Frontal cortex (tissue), 4 donors: ENCODE measurements at places on chromosomes 13 and 19.
A peak's percentile ranks its signal among the peaks of the same experiment; 100 is the strongest.

GRCh38 chr13:79673310-79673992 lies 192.5 kb downstream of the NDFIP2 start:
- DNase-seq, result no peak

DNA sequence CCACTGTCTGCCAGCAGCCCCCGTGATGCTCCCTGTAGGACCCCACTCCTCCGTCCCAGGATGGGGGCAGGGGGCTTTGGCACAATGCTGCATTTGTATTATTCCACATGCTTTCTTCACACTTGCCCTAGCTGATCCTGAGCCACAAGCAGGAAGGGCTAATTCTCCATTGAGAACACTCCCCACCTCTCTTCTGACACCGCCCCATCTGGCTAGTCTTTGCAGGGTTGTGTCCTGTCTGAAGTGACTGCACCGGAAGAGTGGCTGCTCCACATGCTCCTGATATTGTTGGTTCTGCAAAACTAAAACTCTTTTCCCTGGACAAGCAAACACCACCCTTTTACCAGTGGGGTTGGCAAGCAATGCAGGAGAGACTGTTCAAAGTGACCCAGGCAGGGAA lies 18.0 kb downstream of the ZNF574 start:
- DNase-seq, result no peak

- DNase-seq, result no peak
These were observed 7.9 kb downstream of the PBX4 start for GRCh38 chr19:19610376-19611202.

DNA sequence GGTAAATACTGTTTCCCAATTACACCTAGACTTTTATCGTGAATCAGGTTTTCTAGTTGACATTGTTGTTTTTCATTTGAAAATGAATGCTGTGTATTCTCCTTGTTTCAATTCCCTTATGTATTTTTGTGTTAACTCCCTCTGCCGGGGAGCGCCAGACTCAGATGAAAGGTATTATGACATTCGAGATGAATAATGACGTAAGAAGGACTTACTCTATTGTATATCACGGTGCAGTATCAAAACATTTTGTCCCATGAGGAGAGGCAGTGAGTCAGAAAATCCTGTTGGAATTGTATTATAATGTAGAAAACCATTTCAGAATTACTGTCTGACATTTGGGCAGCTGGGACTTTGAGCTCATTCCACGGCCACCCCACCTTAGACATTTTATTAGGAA lies 61.6 kb downstream of the LRCH1 start:
- no peak for DNase-seq

DNA sequence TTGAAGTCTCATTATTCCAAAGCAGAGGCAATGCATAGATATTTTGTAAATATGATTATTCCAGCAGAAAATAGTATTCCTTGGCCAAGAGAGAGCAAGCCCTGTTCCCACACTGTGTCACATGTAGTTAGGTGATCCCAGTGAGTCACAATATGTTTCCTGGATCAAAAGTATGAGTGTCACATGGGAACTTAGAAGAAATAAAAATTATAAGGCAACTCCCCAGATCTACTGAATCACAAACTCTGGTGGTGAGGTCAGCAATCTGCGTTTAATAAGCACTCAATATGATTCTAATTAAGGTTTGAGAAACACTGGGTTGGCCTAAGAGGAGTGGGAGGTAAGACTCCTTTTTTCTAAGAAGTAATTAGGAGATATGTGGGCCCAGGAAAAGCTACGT lies 1504.5 kb upstream of the PCDH20 start:
- no peak for DNase-seq

- DNase-seq, result no peak
These were observed 16.9 kb upstream of the TFDP1 start for GRCh38 chr13:113567681-113568080.

DNA sequence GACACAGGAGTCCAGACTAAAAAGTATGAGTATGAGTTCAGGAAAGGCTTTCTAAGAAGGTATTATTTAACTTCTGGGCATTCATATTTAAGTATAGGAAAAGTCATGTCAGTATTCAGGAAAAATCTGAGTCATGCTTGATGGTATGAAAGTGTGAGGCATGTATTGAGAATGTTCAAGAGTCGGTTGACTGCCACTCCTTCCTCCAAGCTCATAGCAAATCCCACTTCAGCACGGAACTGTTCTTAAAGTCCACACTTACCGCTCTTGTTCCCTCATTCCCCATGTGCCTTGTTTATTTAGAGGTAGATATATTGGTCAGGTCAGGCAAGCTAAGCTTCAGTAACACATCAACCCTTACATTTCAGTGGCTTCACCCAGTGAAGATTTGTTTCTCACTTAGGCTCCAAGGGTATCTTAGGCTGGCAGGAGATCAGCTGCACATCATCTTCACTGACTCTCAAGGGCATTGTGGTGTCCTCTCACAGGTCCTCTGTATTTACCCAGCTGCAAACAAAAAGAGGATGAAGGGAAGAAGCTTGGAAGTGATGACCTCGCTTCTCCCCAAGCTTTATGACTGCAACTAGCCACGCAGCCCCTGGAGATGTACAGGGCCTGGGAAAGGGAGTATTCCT lies 1189.2 kb downstream of the EFNB2 start:
- DNase-seq, result no peak

DNA sequence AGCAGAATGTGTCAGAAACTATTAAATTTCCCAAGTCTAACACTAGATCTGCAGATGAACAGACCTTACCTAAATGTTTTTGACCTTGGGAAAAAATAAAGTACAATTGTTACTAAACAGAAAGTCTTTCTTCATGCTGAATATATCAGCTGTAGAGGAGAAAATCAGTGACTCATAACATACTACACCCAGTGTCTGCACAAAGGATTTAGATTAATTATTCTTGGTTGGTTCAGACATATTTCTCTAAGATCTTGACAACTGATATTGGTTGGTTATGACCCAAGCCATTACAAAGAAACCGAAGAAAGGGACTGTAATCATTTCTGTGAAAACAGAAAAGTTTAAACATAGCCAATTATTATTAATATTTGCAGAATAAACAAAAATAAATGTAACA lies 225.1 kb downstream of the HS6ST3 start:
- DNase-seq, result no peak

DNA sequence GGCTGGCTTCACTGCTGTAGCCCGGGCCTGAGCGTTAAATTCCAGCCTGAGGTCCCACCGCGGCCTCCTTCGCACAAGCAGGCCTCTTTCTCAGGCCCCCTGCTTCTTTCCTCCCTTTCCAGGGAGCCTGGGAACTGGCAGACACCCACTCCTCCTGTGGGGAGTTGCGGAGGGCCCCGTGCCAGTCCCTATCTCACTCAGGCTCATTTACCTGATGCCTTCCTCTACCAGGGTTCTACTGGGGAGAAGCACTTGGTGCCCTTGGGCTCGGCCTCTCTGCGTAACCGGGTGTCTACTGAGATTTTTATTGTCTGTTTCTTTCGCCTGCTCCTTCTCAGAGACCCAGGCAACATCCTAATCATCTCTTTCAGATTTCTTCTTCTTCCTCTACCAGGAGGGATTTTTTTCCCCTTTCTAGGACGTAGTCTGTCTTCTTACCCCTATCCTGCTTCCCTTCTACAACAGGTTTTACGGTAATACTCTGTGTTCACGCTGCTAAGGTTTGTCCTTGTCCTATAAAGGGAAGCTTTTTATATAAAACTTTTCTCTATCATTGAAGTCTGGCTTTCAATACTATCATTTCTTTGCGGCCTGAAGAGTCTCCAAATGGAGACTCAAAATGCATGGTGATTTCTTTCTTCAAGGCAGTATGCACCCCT lies 135.4 kb upstream of the GPR12 start:
- DNase-seq, result no peak

- DNase-seq, result peak; percentile 66
These were observed 261 bp downstream of the FARP1 start for GRCh38 chr13:98143157-98143553.

DNA sequence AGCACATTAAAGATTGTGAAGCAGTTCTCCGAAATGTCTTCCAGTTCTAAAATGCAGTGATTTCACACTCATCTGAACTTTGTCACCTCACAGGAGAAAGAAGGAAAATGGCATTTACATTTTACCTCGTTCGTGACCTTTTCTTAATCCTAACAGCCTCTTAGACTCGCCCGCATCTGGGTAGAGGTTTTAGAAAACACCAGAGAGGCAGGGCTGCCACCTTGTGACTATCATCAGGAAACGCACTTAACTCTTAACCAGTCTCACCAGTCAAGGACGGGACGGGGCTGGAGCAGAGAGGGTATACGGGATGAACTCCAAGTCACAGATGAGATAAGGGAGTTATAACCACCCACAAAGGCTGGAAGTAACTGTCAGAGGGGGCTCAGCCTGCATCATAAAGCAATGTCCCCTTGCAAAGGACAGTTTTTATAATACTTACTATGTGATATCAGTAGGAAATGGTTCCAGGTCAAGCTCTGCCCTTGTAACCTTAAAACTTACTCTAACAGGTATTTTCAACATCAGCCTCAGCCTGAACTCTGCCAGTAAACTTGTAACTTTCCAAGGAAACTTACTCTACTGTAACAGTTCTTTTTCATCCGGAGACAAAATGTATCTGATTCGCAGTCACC lies 8.6 kb upstream of the CEACAM6 start:
- DNase-seq, result no peak

DNA sequence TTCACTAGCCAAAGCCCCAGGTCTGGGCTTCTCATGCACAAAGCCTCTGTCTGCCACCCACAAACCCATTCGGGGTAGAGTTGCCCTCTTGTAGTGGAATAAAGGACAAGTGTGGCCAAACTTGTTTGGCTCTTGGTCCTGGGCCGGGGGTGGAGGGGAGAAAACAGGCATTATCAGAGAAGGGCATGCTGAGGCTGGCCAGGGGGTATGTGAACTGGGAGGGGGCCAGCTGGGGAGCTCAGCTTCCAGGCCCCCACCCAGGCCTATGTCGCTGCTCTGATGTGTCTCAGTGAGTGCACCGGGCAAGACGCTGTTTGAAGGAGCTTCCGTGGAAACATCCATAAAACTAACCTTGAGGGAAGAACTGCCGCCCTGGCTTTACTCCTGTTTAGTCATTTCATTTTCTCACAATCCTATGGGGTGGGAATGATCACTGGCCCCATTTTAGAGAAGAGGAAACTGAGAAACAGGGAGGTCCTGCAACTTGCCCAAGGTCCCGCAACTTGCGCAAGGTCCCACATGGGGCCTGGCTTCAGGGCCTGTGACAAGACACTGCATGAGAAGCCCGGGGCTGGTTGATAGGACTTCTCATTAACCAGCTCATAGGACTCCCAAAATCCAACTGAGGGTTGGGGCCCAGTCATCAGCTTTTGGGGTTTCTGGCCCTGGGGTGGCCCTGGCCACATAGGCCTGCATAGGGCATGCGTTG lies 30.8 kb downstream of the CCNE1 start:
- no peak for DNase-seq

DNA sequence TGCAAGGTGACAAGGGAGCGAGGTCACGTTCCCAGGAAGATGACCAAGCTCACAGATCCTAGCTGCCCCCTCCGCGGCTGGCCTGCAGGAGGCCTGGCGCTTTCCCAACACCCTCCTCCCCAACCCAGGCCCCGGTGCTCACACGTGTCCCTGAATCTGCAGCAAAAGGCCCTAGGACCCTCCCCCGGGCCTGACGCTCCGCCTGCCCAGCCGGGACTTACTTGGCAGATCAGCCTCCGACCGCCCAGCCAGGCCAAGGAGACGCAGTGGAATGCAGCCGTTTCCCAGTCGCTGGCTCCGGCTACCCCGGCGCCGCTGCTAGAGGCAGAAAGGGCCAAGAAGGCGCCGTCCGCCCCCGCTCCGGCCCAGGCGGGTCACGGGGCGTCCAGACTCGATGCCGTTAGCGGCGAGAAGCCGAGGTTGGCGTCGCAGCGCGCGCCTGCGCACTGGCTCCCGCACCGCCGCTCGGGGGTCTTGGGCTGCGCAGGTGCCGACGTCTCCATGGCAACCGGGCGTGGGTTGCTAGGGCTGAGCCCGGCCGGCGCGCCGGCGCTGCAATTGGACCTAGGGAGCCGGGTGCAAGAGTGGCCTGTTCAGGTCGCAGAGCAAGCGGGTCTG lies at the start of gene PNMA8A:
TSS of gene PNMA8A (minus strand) at position 448 of the 618 bp plus-strand sequence. CDS start 528 bp downstream, outside the sequence.
- peak; percentile 80 for DNase-seq

DNA sequence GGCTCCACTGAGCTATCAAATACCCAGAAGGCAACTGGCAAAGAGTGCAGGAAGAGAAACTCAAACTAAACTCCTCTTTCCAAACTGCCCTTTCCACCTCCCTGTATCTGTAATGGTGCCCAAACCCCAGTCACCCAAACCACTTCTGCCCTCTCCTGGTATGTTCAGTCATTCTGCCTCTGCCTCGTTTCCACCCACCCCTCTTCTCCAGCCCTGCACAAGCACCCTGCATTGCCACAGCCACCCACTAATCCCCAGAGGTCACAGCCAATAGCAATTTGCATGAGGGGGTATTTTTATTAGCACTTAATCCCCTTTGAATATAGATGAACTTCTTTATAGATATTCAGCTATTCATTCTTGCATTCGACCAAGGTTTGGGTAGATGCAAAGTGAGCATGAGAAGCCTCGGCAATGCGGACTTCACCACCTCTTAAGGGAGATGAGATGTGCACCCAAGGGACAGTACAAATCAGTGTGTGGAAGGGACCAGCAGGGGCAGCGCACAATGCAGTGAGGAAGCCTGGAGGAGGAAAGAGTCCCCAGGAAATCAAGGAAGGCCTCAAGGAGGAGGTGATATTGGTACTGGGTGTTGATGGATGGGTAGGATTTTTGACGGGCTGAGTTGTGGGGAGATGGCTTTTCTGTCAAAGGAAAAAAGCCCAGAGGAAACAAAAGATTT lies 12.4 kb downstream of the TMEM272 start:
- DNase-seq, result no peak

DNA sequence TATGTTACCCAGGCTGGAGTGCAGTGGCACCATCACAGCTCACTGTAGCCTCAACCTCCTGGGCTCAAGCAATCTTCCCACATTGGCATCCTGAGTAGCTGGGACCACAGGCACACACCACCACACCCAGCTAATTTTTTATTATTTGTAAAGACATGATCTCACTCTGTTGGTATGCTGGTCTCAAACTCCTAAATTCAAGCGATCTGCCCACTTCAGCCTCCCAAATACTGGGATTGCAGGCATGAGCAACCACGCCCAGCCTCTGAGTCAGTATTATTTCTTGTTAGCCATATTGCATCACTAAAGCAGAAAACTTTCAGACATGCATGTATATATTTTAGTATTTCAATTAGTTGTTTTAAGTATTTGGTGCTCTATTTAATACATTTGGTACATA lies 376.4 kb downstream of the GPC6 start:
- DNase-seq, result no peak

DNA sequence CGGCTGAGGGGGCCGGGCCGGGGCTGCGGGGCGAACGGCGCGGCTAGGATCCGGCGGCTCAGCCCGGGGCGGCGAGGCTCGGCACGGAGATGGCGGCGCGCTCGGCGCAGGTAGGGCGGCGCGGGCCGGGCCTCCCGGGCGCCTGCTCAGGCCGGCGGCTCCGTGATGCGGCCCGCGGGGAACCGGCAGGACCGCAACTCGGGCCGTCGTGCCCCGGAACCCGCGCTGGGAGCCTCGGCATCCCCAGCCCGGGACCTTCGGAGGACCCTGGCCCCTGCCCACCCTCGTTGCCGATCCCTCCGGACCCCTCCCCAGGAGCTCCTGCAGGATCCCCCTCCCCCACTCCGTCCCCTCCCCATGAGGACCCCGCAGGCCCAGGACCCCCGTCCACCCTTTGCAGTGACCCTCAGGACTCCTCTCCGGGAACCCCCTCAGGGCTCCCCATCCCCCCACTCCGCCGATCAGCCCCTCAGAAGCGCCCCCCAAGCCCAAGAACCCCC lies 304 bp downstream of the EVI5L start:
- no peak for DNase-seq
